Hepatic stellate cell (primary cell): ENCODE measurements at places on chromosomes 16 and 17.

- DNase-seq, result peak; percentile 60
Measured at GRCh38 chr17:80270836-80271235, 10.2 kb downstream of the RNF213 start.

GRCh38 chr17:62627904-62628633 is 599 bp downstream of the MRC2 start:
- DNase-seq, result peak; percentile 81

DNA sequence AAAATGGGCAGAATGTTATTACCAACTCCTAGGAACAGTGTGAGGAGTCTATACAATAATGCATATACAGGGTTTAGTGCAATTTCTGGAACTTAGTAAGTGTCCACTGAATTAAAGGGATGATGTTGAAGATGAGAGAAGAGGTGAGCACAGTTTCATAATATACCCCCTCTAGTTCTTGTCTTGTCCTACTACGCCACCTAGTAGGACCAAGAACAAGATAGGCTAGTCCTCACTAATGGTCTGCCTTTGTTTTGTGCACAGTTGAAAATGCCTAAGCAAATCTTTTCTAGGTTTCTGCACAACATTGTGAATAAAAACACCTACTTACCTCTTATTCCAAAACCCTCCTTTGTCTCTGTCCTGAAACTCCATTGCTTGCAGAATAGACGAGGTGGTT is 670.2 kb downstream of the CDH8 start:
- no peak for DNase-seq

- peak; percentile 68 for DNase-seq
Measured at GRCh38 chr16:28321700-28322411, 29.5 kb downstream of the SBK1 start.

DNA sequence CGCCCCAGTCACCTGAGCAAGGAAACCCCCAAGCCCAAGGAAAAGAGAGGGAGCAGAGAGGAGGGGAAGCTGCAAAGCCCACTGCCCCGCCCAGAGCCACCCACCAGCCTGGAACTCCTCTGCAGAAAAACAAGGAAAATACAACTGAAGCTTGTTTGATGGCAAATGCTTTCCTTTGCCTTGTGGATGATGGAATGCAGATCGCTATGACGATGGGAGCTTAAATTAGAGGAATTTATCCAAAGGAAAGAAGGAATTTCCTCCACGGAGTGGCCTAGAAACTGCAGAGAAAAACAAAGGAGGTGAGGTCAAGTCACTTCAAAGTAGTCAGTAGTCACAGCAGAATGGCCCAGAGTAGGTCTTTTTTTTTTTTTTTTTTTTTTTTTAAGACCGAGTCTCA is 31.5 kb upstream of the ASGR2 start:
- DNase-seq, result no peak

DNA sequence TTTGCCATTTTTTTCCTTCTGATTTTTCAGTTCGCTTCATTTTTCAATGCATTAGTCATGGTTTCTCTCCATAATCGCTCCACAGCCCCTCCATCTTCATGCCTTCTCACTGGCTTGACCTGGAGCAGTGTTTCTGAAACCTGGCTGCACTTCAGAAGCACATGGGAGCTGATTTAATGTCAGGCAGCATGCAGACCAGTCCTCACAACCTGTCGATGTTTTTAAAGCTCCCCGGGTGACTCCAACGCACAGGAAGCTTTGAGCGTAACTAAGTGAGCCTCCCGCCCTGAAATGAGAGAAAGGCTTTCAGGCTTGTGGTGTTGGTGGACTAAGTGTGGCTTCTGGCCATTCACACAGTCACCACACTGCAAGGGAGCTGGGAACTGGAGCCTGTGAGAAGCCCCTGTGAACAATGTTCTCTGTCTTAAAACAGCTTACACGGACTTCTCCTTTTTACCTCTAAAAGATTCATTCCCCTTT is 16.8 kb upstream of the DRG2 start:
- DNase-seq, result peak; percentile 47

DNA sequence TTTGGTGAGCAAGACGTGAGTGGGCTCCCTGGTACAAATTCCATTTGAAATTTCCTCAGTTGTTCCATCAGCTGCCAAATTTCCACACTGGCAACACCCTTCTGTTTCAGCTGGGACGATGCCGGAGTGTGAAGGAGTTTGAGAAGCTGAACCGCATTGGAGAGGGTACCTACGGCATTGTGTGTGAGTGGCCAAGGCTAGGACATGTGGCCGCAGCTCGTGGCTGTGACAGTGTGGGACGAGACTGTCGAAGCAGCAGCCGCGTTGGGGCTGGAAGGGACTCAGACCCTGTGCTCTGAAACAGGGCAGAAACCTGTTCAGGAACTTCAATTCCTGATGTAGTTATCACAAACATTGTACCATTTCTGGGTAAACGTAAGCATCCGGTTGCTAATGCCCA is 2.7 kb downstream of the CDK10 start:
- DNase-seq, result no peak
